ENCODE measurements at places on chromosomes 2 and 18.

DNA sequence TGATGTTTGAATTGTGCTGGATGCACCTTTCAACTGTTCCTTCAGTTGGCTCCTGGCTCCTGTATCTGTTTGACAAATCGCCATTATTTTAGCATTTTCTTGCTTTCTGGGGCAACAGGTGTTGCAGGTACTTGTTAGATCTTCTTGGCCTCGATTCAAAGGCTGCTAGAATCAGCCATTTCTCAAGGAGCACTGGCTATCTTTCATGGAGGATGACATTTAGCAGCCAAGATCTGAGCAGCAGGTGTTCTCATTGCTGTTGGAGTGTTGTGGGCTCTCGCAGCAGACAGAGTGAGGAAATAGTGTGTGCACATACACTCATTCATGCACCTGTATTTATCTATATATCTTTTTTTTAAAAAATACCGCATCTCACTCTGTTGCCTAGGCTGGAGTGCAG is 52.2 kb downstream of the INPP5D start:
- DNase-seq, result no peak

GRCh38 chr2:56713978-56714377 is 530.2 kb downstream of the CCDC85A start:
- DNase-seq, result no peak

DNA sequence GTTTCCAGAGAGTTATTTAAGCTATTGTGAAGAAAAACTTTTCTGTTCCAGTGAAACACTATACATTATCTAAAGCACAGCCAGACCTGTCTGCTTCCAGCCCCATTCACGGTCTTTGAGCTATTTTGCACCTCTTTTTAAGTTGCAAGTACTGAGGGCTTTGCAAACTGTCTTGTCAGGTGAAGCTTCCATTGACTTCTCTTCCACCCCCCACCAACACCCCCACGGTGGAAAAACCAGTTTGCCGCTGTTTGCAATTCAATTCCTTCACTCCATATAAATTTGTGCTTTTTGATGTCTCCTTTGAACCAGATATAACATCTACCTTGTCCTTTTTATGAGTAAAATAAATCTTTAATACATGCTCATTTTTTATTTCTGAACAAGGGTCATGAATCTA is 15.7 kb downstream of the B3GNT7 start:
- DNase-seq, result no peak

- no peak for DNase-seq
Measured at GRCh38 chr2:27860111-27860510, 30.1 kb downstream of the RBKS start.

DNA sequence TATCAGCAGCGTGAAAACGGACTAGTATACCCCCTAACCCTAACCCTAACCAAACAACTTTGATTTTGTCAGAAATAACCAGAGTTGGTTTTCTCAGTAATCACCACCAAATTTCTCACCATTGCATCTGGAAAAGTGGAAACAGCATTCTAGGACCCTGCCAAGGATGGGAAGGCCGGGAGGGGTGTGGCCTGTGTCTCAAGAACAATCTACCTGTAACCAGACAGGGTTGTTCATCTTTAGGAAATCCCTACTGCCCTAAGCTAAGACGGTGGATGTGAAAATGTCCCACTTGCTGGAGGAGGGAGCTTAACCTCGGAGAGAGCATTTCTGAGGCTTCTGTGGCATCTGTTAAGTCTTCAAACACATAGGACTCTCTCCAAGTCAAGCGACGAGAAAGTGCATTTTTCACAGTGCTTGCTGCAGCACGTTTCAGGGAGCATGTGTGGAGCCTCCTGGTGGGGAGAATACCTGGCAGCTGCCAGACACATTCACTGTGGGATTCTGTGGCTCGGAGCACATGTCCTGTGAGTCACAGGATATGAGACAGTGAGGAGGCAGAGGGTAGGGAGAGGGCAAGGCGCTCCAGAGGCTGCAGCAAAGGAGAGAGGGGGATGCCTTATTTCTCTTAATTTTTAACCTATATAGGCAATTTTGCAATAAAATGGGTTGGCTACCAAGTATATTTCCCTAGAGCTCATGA is 207.5 kb downstream of the SPP2 start:
- no peak for DNase-seq

DNA sequence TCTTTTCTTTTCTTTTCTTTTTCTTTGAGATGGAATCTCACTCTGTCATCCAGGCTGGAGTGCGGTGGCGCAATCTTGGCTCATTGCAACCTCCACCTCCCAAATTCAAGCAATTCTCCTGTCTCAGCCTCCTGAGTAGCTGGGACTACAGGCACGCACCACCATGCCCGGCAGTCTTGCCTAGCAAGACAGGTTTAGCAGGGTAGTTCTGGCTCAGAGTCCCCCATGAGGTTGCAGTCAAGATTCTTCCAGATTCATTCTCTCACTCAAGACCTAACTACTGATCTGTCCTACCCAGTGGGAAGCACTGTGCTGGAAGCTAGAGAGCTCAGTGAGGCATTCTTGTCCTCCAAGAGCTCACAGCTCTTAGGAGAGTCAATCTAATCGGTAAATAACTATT is 17.6 kb upstream of the ZAP70 start:
- DNase-seq, result no peak

GRCh38 chr2:217489145-217489960 is 513.4 kb downstream of the TNS1 start:
- no peak for DNase-seq

DNA sequence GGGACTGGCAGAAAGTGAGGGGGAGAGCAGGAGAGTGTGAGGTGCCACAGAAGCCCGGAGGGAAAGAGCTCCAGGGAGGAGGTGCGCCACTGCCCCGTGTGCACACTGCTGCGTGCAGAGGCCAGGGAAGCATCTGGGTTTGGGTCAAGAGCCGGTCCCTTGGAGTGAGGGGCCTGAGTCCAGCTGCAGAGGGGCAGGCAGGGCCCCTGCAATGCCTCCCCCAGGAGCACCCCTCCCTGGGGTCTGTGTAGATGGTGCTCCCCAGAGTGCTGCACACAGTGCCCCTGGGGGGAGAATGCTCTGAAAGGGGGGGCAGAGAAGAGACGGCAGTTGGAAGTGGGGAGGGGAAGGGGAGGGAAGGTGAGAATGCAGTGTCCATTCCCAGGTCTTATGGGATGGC is 3.7 kb upstream of the LIMS2 start:
- no peak for DNase-seq

GRCh38 chr2:234313558-234313957 is 183.3 kb downstream of the ARL4C start:
- no peak for DNase-seq

- DNase-seq, result no peak
Measured at GRCh38 chr18:37383036-37383785, 182.4 kb downstream of the CELF4 start.

DNA sequence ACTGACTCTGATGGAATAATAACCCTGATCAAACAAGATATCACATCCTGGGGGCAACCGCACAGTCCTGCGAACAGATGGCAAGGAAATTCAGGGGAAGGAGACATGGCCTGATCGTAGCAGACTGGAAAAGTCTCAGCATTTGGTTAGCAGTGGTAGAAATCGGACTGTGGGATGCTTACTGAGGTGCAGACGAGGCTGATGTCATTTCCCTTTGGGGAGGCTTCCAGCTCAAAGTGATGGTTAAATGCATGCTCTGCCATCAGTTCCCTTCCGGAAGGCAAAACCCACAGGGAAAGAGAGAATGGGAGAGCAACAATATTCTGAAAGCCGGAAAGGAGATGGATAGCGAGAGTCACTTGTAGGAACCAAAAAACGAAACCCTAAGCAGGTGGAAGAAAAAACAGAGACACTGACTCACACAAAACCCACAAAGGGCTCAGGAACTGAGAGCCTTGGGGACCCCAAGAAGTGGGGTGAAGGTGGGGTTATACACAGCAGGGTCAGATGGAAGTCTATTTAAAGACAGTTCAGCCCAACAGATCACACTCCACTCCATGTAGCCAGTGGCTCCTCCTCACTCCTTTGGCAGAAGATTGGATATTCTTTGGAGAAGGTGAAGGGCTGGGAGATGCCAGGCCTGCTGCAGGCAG is 93.1 kb downstream of the INPP5D start:
- no peak for DNase-seq

DNA sequence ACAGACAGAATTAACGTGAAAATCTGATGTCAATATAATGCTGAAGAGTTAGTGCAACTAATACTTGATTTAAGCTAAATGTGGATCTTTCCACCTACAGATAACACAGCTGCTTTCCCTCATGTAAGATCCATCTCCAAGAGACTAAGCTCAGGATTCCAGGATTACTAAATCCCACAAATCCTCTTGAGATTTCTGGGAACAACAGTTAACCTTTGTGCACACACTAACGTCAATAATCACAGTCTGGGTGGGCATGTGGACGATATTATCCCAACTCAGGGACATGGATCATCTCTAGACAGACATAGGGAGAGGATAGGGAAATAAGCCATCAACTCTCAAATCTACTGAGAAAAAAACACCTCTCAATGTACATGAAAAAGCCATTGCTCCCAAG is 432.6 kb downstream of the SATB2 start:
- DNase-seq, result no peak

DNA sequence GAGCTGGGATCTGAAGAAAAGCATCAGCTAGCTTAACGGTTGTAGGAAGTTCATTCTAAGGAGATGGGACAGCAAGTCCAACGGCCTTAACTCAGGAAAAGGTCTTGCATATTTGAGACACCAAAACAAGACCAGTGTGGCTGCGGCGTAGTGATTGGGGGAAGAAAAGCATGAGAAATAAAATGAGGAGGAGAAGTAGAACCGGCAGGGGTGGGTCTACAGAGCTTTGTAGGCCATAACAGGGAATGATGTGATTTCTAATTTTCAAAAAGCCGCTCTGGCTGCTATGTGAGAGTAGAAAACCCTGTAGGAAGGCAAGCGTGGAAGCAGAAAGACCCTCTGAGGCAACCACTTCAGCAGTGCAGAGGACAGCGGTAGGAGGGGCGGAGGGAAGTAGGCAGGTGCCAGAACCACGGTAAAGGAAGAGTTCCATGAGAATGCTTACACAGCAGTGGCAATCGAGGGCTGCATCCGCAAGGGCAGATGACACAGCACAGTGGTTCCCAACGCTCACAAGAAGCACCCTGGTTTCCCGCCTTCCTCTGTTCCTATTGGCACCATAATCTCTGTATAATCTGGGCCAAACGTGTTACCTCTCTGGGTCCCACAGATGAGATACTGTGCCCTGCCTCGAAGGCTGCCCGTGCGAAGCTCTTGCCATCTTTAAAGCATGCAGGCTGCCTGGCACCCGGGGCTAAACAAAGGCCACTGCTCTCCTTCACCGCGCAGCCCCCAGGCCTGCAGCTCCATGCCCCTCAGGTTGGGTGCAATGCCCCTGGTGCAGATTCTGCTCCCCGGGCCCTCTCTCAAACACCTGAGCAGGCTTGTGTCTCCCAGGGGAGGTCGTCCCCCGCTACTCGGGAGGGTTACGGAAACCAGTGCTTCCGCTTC is 795 bp downstream of the ANKRD39 start:
- no peak for DNase-seq

DNA sequence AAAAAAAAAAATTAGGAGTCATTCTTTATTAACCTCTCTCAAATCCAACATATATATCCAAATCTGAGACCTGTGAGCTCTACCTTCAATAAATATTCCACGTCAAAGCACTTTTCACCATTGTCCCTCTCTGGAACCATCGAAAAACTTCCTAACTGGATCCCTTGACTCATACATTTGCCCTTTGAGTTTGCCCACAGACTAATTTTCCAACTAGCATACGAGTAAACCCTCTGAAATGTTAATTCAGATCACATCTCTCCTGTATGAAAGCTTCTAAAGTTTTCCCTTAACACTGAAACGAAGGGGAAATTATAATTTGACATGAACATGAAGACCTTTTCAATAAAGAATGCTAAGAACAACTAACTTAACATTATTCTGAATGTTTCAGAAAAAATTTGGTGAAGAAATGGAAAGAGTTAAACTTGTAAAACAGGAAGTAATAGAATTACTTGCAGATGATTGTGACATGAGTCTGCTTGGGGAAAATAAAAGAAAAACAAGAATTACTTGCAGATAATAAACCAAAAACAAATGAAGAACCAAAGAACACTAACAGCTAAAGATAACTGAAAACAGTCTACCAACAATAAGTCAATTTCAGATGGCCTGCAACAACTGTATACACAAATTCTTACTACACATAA is 110.6 kb downstream of the C2orf74 start:
- DNase-seq, result no peak

- DNase-seq, result no peak
Measured at GRCh38 chr2:211035548-211036185, 479.3 kb downstream of the CPS1 start.

DNA sequence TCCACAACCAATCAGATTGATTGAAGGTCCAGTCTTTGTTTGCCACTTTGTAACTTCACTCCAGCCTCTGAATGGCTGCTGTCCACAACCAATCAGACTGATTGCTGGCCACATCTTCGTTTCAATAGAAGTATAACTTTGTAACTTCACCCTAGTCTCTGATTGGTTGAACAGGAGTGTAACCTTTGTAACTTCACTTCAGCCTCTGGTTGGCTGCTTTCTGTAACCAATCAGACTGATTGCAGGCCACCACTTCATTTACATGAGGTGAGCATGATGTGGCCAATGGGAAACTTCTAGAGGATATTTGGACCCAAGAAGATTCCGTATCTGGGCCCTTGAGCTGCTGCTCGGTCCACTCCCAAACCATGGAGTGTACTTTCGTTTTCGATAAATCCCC is 16.9 kb upstream of the ALPP start:
- DNase-seq, result no peak

- no peak for DNase-seq
Measured at GRCh38 chr2:99598441-99598840, 108.6 kb upstream of the REV1 start.

- DNase-seq, result no peak
Measured at GRCh38 chr2:235024931-235025773, 73.3 kb downstream of the SH3BP4 start.

DNA sequence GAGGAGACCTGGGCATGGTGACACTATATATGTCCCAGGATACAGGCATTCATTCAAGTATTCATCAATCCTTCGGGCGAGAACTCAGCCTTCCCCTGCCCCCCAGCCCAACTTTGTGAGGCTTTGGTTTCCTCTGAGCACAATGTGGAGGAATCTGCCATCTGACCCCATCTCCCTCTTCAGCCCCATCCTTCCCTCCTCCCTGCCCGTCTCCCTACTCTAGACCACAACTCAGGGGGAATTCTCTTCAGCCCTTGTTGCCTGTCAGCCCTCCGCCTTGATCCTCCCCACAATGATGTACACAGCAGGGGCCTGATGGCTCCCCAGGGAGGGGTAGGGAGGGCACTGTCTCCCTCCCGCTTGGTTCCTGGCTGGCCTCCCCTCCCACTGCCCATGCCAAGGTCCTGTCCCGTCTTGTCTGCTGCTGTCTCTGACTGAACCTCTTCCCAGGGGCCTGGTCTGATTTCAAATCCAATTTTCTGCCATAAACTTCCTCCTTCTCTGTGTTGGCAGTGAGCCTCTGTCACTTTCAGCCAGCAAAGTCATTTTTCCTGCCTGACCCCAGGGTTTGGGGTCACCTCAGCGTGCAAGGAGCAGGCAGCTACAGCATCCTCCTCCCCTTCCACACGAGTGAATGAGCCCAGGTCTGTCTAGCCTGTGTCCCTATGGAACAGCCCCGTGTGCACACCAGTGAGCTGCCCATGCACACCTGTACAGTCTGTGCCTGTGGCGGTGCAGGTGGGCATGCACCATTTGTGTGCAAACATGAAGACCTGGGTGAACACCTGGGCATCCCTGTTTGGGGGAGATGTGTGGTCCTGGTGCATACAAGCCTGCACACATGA is 197.3 kb downstream of the CELF4 start:
- DNase-seq, result no peak

Measured in stimulated activated CD4-positive, alpha-beta T cell treated with anti-CD3 and anti-CD28 coated beads, Interleukin-1b, Interleukin-23, amount 100 ng/mL, for 1 hour (primary cell).